ENCODE measurements at places on chromosomes 2 and 18.

GRCh38 chr2:171602352-171602751 lies 80.1 kb downstream of the CYBRD1 start:
- no peak for DNase-seq

GRCh38 chr2:241001413-241002274 lies 3.2 kb downstream of the SNED1 start:
- DNase-seq: no peak

DNA sequence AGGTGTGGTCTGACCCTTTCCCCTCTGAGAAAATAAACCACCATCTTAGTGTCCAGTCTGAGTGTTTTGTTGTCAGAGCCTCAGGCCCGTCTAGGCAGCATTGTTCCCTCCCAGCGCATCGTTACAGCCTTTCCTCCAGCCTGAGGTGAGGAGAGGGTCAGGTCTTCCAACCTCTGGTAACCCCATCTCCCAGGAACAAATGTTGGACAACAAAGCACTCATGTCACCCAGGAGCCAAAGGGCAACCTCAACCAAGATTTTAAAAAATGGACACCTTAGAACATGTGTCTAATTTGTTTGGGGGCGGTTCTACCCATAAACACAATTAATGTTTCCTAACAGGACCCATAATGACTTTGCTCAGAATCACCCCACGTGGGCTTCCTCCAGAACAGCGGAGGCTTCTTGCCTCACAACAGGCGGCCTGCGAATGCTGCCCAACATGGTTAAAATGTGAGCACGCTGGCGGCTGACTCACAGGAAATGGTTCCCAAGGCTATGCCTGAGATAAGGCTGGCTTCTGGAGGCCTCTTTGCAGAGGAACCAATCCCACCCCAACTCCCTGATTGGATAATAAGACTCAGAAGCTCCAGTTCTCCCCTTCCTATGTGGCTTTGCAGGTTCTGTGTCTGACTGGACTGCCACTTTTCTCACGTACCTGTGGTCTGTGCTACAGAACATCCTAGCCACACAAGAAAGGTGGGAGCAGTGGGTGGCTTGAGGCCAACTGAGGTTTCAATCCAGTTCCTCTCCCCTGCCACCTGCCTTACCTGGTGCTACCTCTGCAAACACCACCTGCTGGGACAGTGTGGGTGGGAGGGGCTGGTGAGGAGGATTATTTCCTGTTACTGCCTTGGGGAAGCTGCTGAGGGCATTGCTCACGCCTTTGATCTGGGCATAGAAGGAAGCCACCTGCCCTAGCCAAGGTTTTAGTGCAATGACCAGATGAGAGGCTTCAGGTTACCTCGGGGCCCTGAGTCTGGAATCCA lies 108.8 kb downstream of the B3GNT2 start:
- DNase-seq: no peak

- no peak for DNase-seq
Observed at GRCh38 chr2:8494151-8494550, 187.7 kb upstream of the ID2 start.

GRCh38 chr18:72419914-72420313 lies 124.2 kb downstream of the CBLN2 start:
- DNase-seq: no peak

- no peak for DNase-seq
Observed at GRCh38 chr18:44733754-44734465, 53.2 kb downstream of the SETBP1 start.

DNA sequence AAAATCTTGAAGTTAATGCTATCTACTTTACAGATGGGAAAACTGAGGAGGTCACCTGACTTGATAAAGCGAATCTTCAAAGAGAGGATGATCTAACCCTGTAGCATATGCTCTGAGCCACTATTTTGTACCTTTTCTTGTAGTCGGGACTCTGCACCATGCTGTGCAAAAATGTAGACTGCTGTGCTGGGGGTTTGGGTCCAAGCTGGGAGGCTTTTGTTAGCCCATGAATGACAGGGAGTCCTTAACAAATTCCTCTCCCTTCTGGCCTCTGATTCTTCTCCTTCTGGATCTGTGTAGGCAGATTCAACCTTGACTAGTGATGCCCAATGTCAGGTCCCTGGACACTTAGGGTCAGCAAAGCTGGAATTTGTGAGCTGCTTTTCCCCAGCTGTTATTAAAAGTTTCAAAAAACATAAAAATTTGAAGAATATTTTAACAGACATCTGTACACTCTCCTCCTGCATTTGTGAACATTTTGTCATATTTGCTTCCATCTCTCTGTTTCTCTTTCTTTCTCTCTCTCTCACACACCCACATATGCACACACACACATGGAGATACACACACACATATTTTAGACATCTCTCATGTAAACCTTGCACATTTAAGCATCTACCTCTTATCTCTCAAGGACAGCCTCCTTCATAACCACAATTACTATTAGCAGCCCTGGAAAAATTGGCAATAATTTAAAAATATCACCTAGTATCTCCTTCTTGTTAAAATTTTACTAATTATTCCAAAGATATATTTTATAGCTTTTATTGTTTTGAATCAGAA lies 335.0 kb upstream of the TRIB2 start:
- DNase-seq: no peak

- no peak for DNase-seq
Observed at GRCh38 chr2:143158098-143158497, 28.9 kb downstream of the ARHGAP15 start.

GRCh38 chr2:215772003-215772402 lies 241.3 kb downstream of the MREG start:
- peak; percentile 72 for DNase-seq

- DNase-seq: no peak
Observed at GRCh38 chr2:36677996-36678605, 18.4 kb upstream of the VIT start.

GRCh38 chr18:41058351-41059125 lies 896.5 kb upstream of the PIK3C3 start:
- DNase-seq: no peak

DNA sequence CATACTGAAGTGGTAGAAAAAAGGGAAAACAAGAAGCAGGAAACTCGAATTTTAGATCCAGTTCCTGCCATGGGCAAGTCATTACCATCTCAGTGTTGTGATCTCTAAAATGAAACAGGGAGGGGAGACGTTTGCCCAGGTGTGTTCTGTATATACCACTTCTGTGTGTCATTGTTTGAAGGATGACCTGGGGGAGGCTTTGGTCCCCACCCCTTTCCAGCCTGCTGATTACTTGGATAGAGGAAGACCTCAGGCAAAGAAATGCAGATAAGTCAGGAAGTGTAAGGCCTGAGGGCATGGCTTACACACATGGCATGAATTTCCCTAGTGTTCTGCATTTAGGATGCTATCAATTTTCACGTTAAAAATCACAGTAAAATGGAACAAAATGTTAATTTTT lies 205.2 kb upstream of the CXCR4 start:
- no peak for DNase-seq

GRCh38 chr2:8058652-8059051 lies 623.2 kb upstream of the ID2 start:
- no peak for DNase-seq

DNA sequence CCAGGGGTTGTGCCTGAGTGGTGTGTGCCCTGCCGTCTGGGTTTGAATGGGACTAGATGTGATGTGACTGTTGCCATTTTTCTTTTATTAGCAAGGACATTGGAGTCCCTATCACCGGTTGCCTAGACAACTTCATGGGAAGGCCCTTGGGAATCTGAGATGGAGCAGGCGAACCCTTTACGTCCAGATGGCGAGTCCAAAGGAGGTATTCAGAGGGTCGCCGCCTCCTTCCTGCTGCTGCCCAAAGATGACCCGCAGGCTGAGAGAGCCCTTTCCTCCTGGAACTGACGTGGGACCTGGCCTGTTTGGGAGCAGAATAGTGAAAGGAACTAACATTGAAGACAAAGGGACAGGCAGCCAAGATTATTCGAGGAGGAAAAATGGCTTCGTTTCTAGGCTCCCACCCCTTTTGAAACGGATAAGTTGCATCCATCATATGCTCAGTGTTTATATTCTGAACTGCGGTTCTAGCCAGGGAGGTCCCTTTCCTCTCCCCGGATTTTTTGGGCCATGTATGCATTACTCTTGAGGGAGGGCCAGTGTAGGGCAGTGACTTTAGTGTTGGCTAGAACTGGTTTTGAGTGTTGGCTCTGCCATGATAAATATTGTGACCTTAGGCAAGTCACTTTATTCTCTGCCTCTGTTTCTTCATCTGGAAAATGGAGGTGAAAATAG lies 673 bp downstream of the CENPO start:
- no peak for DNase-seq

DNA sequence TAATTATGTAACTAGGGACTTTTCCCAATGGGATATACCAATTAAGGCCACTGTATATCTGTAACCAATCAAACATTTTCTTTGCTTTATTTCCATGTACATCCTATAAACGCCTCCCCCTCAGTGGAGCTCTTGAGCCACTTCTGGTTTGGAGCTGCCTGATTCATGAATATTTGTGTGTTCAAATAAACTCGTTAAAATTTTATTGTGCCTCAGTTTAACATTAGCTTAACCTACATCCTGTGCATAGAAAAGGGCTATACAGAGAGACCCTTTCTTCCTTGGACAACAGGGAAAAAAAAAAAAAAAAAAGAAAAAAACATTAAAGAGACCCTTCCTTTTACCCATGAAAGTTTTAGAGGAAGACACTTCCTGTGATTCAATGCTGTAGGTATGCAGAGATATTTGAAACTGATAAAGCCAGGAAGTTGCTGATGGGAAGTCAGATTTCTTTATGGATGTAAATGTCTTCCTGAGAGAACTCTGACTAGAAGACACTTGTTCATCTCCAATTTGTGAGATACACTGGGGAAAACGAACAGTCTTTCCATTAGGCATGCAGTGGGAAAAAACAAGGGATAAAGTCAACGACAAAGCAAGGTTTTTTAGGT lies 614.6 kb upstream of the SOX11 start:
- no peak for DNase-seq

- no peak for DNase-seq
Observed at GRCh38 chr2:216289470-216289869, 82.8 kb downstream of the MARCHF4 start.

GRCh38 chr2:34936089-34936488 lies 1337.0 kb upstream of the FAM98A start:
- DNase-seq: no peak

DNA sequence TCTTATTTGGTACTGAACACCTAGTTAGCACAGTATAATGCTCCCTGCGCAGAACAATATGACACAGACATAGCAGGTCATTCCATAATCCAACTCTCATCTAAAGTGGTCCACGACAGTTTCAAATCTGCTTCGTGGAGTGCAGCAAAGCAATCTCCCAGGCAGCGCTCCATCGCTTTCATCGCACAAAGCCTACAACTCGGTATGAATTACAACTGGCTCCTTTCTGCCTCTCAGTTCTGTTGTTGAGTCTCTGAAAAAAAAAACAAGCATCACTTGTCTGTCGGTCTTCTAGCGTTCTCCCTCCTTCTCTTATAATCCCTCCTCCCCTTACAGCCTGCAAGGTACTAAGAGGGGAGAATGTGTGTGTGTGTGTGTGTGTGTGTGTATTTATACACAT lies 123.5 kb downstream of the FIGN start:
- no peak for DNase-seq

- no peak for DNase-seq
Observed at GRCh38 chr2:88711897-88712296, 20.4 kb downstream of the RPIA start.

DNA sequence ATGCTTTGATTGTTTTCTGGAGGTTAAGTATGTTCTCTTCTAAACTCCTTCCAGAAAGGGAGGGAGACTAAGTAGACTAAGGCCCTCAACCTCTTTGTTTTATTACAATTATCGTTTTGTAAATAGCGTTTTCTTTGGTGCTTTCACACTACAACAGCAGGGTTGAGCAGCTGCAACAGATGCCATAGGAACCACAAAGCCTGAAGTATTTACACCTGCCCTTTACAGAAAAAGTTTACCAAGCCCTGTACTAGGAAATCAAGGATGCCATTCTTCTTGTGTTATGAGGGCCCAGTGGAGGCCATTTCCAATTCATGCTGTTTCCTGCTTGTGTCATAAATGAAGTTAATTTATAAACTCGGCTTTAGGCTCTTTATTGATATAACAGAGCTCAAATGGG lies 914.8 kb downstream of the DCDC2C start:
- DNase-seq: no peak

- DNase-seq: no peak
Observed at GRCh38 chr2:189171956-189172609, 7.5 kb downstream of the COL5A2 start.

DNA sequence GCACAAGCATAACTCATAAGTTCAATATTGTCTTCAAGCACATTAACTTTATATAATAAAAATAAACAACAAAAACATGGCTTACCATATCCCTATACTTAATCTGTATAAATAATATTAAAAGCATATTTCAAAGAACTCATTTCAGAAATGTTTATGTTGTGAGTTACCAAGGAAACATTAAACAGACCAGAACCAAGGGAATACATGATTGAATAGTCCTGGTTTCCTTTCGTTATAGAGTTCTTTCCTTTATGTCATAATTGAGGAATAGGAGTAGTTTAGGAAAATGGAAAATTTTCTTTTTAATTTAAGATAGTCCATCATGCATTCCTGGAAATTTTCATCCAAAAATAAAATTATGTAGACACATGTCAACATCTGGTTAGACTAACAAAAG lies 343.0 kb downstream of the ERBB4 start:
- DNase-seq: no peak

DNA sequence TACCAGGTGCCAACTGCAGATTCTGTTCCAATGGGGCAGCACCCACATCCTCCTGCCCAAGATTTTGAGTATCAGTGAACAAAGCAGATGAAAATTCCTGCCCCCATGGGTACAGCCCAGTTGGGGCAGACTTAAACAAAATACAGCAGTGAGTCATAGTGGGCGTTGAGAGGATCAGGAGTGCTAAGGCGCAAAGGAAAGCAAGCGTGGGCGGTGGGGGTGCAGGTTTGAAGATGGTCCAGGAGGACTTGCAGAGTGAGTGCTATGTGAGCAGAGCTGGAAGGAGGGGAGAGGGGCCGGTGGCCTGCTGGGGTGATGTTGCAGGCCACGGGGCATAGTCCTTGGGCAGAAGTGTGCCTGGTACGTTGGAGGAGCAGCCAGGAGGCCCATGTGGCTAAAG lies 24.7 kb downstream of the STEAP3 start:
- DNase-seq: no peak

- DNase-seq: no peak
Observed at GRCh38 chr2:160434254-160434948, 59.2 kb downstream of the RBMS1 start.

- no peak for DNase-seq
Observed at GRCh38 chr18:56086786-56087185, 498.8 kb upstream of the TCF4 start.

GRCh38 chr2:181570833-181571661 lies 85.9 kb downstream of the CERKL start:
- DNase-seq: no peak

- no peak for DNase-seq
Observed at GRCh38 chr18:31162825-31163435, at the start of gene DSC1. TSS of gene DSC1 (minus strand) at chr18:31162856. CDS start at chr18:31162594, 262 bp downstream.

GRCh38 chr2:230751062-230751461 lies 38.4 kb downstream of the CAB39 start:
- peak; percentile 16 for DNase-seq

- peak; percentile 48 for DNase-seq
Observed at GRCh38 chr2:162114271-162114670, 37.8 kb downstream of the GCG start.

Data from kidney glomerular epithelial cell (primary cell).